ENCODE measurements at places on chromosomes 7 and 10.

DNA sequence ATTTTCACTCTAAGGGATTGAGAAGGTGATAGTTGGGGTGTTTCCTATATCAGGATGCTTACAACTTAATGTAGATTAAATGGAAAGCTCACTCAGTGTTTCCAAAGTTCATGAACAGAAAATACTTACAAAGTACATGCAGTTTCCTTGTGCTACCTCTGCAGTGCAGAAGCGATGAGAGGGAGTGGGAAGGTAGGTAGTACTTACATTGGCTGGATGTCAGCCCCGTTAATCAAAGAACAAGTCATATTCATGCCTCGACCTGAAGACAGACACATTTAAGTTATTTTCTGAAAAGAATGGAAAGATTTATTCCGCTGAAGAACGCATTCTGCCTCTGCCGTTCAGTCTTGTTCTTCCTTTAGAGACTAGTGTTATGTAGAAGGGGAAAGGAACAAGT is 93.1 kb downstream of the ZMYND11 start:
- DNase-seq: no peak

DNA sequence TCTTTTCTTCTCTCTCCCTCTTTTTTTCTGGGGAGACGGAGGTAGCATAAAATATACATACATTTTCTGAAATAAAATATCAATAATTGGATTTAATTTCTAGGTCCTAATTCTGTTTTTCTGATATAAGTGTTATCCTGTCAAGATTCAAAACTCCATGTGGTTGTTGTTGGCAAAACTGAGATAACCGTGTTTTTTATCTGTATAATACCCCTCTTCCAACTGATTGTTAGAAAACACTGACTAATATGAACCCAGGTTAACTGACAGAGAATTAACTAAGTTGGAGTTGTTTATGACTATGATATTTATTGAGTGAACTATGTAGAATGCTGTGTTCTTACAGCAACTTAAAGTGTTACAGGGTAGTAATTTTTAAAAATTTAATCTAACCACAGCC is 236.5 kb upstream of the KAT6B start:
- no peak for DNase-seq

DNA sequence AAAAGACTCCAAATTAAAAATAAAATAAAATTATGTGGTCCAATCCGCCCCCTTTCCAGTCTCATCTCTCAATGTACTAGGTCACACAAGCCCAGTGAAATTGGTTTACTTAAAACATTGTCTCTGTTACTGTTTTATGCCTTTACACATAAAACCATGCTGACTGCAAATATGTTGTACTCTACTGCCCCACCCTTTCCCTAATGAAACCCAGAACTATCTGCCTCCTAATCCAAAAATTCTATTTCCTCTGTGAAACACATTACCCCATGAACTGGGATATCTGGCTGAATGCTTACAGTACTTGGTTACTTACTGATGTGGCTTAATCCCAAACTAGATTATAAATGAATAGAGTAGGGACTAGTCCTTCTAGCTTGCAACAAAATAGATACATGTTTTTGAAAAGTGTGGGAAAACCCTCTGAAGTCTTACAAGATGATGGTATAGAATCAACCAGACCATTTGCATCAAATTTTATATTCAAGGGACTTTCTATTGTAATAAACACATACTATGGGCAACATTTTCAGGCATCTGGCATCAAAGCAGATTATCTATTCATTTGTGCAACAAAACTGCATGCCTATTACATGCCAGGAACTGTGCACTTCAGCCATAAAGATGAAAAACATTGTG is 10.0 kb upstream of the KMT2E start:
- no peak for DNase-seq

- no peak for DNase-seq
Measured at GRCh38 chr7:44945479-44945878, 33.3 kb downstream of the MYO1G start.

- DNase-seq: no peak
Measured at GRCh38 chr7:5234852-5235831, 45.1 kb downstream of the WIPI2 start.

- DNase-seq: no peak
Measured at GRCh38 chr10:84523526-84523925, 195.1 kb downstream of the CCSER2 start.

DNA sequence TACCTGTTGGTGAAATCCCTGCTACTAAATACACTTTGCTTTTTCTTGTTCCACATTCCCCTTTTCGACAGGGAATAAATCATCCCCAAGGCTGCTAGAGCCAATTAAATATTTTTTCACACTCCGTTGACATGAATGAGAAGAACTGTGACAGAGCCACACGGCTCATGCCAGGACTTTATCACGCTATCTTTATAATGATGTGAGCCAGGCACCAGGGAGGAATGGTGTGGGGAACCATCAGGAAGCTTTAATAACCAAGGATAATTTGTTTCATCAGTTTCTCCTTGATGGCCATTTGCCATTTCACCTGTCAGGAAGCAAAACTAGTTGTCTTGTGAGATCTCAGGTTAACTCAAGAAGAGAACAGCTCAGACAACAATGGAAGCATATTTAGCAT is 193.0 kb upstream of the C7orf33 start:
- DNase-seq: no peak

DNA sequence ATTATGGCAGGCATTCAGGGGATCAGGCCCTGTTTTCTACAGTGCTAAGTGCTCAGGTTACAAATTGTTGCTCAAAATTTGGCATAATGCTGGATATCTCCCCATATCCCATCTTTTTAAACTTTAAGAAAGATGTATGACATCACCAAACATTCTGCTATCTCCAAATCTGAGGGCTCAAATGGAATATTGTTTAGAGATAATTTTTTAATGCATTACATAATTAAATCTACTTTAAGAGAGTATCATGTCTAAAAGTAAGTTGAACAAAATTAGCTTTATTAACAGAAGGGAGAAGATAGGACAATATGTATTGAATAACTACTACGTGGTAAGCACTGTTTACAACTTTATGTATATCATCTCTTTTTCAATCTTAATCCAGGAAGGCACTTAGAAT is 13.9 kb downstream of the NT5C3A start:
- no peak for DNase-seq

- no peak for DNase-seq
Measured at GRCh38 chr7:149377386-149377785, 83.5 kb downstream of the ZNF777 start.

GRCh38 chr7:130369831-130370550 is 10.3 kb upstream of the CPA1 start:
- DNase-seq: no peak

DNA sequence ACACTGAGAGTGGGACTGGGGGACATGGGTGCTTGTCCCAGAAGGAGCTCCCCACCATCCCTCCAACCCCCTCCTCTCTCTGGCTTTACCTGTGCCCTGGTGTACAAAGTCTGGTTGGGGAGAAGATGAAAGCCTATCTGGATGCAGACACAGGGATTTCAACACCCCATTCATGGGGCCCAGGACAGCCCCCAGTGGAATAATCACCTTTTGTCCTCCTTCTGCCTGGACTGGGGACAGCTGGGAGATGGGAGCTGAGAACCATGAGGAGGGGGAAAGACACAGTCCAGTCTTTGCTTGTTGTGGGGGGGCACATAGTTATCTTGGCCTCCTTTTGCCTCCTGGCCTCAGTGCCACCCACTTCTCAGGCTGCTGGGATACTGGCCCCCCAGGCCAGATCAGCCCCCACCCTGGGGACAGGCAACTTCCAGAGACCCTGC is 1.4 kb downstream of the SSC4D start:
- DNase-seq: no peak

GRCh38 chr7:112133328-112133727 is 72.9 kb downstream of the DOCK4 start:
- DNase-seq: no peak

- no peak for DNase-seq
Measured at GRCh38 chr10:44990965-44991364, 9.8 kb upstream of the ZNF22 start.

GRCh38 chr10:131085091-131085860 is 226.2 kb downstream of the TCERG1L start:
- DNase-seq: no peak

- DNase-seq: no peak
Measured at GRCh38 chr7:5574770-5575269, 151.2 kb upstream of the TNRC18 start.

GRCh38 chr10:50855015-50855414 is 30.4 kb downstream of the A1CF start:
- DNase-seq: no peak

DNA sequence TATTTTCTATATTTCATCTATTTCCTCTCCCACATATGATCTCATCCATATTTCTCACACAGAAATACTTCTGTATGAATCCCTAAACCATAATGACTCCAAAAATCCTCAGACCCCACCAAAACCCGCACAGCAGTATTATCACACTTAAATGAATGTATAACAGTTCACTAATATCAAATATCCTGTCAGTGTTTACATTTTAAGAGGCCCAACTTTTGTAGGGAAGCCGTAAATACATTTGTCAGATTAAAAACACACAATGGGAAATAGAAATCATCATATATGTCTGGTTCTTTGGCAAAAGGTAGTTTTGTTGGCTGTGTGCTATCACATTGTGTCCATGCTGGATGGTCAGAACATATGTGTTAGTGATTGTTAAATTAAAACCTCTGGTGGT is 4.2 kb downstream of the AUTS2 start:
- no peak for DNase-seq

DNA sequence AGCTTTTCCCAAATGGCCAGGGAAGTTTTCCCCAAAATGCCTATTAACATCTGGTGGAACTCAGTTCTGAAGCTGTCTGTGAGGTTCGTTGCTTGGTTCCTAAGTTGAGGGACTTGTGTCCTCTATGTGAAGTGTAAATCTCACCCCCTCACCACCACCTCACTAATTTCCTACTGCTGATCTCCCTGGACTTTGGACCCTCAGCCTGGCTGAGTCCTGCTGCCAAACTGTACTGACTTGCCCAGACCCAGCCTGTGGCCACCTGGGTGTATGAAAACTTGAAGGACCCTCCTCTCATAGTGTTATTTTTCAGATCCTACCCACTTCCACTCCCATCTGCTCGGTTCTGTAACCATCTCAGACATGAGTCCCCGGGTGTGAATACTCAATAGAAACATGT is 94.9 kb downstream of the MET start:
- DNase-seq: no peak

DNA sequence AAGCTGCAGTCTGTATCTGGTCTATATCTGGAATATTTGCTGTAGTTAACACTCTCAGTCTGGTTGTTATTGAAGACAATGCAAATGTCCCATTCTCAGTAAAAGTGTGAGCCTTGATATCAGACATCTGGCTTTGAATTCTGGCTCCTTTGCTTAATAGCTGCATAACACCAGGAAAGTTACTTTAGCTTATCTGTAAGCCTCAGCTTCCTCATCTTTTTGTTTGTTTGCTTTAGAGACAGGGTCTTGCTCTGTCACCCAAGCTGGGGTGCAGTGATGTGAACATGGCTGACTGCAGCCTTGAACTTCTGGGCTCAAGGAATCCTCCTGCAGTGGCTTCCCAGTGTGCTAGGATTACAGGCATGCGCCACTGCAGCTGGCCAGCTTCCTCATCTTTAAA is 41.3 kb downstream of the CNNM2 start:
- DNase-seq: no peak

GRCh38 chr10:60203993-60204618 is 185.6 kb downstream of the ANK3 start:
- no peak for DNase-seq

DNA sequence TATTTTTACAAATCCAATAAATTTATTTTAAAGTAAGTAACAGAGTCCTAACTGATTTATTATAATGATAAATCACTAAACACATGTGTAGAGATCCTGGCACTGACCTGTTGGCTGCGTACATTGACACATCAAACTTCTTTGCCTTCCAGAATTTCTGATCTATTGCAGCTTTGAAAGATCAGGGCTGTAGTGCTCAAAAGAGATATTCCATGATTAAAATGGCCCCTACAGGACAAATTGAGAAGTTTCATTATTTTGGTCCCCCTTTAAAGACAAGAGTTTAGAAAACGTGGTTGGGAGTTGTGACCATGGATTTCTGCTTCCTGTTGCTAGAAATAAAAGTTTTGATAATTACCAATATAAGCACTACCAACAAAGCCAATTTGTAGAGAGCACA is 87.7 kb upstream of the PDK4 start:
- DNase-seq: no peak

DNA sequence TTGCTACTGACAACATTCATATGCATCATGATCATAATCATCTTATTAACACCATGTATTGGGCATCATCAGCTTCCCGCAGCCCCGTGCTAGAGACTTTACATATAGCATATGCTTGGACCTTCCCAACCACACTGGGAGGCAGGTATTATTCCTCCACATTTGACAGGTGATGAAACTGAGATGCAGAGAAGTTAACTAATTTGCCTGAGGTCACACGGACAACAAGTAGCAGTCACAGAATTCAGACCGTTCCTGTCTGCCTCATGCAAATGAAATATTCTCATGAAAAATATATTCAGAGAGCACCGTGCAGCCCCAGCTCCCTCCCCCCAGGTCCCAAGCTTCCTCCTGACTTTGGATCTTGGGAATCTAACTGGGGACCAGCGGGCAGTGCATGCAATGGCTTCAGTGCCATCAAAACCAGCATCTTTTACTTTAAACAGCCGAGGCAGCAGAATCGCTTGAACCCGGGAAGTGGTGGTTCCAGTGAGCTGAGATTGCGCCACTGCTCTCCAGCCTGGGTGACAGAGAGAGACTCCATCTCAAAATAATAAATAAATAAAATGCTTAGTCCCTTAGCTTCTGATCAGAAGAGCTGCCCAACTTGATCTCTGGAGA is 112.2 kb upstream of the GPR26 start:
- no peak for DNase-seq

DNA sequence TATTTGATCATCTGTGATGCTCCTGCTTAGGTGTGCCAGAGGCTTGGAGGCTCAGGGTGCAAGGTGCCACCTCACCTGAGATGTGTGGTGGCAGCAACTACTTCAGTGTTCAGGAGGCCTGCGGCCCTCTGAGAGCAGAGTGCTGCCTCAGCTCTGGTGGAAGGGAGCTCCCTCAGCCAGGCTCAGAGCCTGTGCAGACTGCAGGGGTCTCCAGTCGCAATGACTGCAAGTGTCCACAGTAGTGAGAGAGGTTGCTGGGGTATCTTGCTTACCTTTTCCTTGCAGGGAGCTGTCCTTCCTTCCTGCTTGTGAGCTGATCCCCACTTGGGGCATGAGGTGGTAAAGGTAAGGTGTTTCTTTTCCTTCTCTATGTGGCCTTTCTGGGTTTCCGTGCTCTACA is 131.0 kb upstream of the GAD2 start:
- DNase-seq: no peak

GRCh38 chr10:85862771-85863170 is 503.8 kb downstream of the GRID1 start:
- DNase-seq: no peak

GRCh38 chr7:49803812-49804211 is 30.4 kb downstream of the VWC2 start:
- DNase-seq: no peak

All from anterior cingulate cortex (tissue), 58 donors.